ENCODE measurements at places on chromosomes 3 and 15.

DNA sequence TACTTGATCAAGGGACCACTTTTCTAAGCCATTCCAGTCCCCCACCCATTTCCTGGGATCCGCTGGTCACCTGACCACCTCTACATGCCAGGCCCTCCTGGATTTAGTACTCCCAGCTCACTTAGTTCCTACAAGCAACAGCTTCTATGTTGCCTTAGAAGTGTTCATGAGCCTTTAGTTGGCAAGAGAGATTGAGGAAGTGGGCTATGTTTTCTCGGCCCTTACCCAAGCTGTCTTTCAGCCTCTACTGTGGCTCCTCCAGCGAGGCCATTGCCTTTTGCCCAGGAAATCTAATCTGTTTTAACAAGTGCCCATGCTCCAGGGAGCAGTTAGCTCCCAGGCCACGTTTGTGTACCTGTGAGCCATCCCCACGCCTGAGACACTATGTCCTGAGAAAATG lies 4.5 kb upstream of the PRKAR2A start:
- no peak for DNase-seq

DNA sequence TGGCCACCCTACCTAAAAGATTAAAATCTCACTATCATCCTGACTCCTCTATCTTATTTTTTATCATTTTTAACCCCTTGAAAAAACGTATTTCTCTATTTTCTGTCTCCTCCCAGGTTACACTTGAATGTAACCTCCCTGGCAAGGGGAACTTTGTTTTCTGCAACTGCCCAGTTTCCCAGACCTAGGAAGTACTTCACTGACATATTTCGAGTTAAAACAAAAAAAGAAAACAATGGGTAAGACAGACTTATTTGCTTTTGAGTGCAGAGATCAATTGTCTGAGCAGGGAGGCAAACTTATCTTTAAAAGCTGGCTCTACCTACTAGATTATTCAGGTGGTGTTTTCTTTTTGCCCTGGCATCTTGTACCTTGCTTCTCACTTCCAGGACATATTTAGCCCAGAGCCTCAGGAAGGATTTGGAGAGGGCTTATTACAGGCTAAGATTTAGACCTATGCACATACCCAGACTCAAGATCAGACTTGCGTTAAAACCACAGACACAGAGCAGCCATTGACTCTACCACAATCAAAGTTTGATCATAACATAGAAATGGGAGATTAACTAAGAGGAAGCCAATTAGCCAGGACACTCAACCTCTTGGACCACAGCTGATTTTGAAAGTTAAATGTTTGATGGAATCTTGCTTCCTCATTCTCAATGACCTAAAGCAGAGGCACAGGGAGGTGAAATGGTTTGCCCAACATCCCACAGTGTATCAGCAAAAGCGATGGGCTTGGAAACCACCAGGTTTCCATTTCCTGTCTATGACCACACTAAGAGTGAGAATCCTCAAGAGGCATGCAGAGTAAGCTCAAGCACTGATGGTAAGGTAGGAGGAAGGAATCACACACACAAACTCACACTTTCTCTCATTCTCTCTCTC lies 169.5 kb upstream of the THBS1 start:
- DNase-seq = no peak

- DNase-seq = no peak
Measured at GRCh38 chr3:156492801-156493261, 62.1 kb downstream of the SSR3 start.

- no peak for DNase-seq
Measured at GRCh38 chr15:53580366-53580765, 179.1 kb downstream of the WDR72 start.

DNA sequence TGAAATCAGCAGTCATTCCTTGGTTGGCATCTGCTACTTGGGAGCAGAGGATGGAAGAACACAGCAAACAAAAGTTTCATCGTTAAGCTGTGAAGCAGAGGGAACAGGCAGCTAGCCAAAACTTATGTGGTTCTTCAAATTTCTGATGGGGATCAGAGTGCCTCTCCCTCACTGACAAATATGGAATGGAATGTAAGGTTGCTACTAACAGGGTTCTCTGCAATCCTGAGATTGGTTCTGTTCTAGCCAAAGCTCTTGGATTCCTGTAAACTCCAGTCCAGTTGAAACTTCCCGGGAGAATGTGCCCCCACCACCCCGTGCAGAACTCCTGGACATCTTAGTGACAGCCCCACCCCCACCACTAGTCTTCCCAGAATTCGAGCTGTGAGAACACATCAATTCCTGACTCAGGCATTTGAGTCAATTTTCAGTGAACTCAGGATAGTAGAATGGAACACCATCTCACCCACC lies 55.9 kb upstream of the PHLDB2 start:
- peak; percentile 99 for DNase-seq

GRCh38 chr15:31070867-31071266 lies 30.7 kb downstream of the TRPM1 start:
- DNase-seq = no peak

- DNase-seq = peak; percentile 18
Measured at GRCh38 chr3:78737988-78738387, 1029.8 kb downstream of the ROBO1 start.

GRCh38 chr3:183487896-183488295 lies 59.5 kb upstream of the MCF2L2 start:
- DNase-seq = no peak

GRCh38 chr15:80611543-80612080 lies 83.5 kb upstream of the ABHD17C start:
- DNase-seq = no peak

- DNase-seq = no peak
Measured at GRCh38 chr3:35746492-35746891, 107.2 kb downstream of the ARPP21 start.

DNA sequence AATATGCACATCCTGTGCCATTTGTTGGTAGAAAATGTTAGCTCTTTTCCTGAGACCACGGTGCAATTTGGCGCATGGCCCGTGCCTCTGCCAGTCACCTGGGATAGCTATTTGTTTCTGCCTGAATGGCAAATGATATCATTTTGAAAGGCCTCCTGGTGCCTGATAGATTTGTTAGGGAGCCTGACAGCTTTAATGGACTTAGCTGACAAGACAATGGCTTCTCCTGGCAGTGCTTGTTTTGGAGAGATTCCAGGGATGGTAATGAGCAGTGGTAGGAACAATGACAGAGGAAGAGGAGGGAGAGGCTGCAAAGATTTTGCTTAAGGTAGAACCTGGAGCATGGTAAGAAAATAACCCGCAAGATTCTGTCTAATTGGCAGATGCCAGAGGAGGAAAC lies 268.5 kb downstream of the CLSTN2 start:
- no peak for DNase-seq

Measured in PC-3 (cell line).